ENCODE measurements at places on chromosomes 11 and 22.

DNA sequence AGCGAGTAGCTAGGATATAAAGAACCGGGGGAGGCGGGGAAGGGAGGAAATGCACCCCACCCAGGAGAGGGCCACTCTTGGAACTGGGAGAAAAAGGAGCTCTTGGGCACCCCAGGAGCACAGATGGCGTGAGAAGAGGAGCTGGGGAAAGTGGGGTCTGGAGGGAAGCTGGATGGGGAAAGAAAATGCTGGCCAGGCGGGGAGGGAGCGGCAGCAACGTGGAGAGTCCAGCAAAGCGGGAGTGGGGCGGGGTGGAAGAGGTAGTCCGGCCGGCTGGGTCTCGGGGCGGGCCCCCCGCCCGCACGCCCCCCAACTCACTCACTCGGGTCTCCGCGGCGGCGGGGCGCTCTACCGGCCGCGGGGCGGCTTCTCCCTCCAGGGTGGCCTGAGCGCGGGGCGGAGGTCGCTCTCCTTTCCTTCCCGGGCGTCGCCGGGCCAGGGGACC lies 522 bp downstream of the TOB2 start:
- no peak for DNase-seq

DNA sequence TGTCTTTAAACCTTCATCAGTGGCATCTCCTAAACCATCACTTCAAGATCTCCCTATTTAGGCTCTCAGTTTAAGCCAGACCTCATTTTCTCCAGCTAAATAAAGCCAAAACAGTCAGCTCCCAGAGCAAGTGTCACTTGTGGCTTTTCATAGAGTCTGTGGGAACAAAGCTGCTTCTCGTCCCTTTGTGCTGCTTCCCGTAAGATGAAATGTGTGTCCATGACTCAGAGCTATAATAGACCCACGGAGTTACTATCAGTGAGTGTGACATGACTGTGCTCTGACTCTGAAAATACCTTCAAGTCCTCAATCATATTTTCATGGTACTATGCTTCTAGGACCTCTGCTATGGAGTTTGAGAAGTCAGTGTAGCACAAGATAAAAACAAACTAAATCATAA lies 57.3 kb upstream of the SLN start:
- DNase-seq, result no peak

DNA sequence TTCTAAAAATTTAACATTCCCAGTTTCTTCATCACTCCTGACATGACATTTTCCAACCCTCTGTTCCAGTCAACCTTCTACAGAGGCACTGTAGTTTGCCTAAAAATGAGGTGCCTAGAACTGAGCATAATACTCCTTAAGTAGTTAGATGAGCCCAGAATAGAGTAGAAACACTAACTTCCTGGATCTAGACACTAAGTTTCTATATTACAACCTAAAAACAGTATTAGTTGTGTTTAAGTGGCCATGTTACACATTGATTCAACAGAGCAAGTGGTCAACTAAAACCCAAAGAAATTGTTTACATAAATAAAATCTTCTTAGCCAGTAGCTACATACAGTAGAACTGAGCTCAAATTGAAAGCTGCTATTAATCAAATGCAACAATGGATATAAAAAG lies 1.3 kb downstream of the HPS5 start:
- DNase-seq, result no peak

DNA sequence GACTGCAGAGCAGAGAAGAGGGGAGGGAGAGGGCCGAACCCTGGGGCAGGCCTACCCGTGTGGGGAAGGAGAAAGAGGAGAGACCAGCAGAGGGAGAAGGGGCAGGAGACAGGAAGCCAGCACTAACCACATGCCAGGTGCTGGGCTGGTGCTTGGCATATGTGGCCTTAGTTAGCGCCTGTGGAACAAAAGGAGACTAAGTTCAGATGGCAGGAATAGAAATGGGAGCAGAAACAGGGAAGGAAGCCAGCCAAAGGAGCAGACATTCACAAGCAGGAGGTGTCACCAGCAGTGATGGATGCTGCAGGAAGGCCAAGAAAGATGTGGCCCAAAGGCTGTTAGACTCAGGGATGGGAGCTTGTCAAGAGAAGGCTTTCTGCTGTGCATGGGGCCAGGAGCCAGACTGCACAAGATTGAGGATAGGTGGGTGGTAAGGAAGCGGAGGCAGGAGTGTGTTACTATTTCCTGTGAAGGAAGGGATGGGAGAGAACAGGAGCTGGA lies 26.7 kb downstream of the TREH start:
- DNase-seq, result no peak

- DNase-seq, result no peak
Observed at GRCh38 chr11:100908746-100909145, 220.9 kb downstream of the PGR start.

DNA sequence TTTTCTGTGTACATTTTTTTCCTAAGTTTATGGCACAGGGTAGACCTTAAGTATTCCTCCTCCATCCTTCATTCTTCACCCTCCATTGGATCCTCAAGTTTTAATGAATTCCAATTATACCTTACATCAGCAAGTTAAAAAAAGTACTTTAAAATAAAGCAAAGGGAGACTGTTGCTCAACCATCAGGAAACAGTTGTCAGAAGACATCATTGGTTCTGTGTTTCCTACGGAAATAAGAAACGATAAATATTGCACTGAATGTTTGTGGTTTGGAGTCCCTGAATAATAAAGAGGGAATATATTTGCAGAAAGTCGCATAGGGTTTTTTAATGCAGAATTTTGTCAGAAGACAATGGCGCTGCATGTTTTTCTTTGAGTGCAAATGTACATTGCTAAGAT lies 28.1 kb upstream of the LDHA start:
- DNase-seq, result no peak

- no peak for DNase-seq
Observed at GRCh38 chr11:102347462-102348370, 702 bp downstream of the BIRC2 start.

DNA sequence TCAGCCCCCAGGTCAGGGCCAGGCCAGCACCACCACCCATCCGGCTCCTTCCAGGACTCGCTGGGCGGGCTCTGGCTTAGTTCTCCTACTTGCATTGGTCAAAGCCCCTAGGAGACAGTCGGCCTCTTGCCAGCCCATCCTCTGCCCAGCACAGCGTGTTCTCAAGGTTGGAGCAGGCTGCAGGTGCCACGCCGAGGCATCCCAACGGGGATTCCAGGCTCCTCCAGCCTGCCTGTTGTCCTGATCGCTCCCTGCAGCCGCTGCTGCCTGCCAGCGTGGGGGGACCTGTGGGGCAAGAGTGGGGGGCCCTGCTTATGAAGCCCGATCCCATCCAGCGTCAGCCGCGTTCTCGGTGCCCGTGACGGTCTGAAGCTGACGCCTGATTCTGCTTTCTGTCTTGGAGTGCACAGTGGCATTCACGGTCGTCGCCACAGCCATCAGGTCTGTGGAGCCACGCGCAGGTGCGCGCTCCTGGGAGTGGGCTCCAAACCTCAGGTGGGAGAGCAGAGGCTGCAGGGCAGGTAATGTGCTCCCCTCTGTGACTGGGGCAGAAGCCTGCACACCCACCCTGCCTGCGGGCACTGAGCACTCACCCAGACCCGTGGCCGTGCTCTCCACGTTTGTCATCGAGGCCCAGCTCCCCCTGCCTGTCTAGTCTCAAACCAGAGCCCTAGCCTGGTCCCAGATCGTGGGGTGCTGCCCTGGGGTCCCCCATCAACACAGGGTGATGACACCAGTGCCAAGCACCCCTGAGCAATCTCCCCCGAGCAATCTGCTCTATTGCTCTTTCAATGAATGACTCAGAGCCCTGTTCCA lies 991.6 kb downstream of the BRD1 start:
- DNase-seq, result no peak

- no peak for DNase-seq
Observed at GRCh38 chr11:15843309-15843872, 513.0 kb downstream of the SOX6 start.

- peak; percentile 66 for DNase-seq
Observed at GRCh38 chr22:41301085-41302020, at the start of gene ZC3H7B. ZC3H7B (plus strand) TSS chr22:41301525; CDS start chr22:41320661, 19,136 bp downstream.

- DNase-seq, result no peak
Observed at GRCh38 chr11:2940921-2941821, 12.0 kb upstream of the PHLDA2 start.

DNA sequence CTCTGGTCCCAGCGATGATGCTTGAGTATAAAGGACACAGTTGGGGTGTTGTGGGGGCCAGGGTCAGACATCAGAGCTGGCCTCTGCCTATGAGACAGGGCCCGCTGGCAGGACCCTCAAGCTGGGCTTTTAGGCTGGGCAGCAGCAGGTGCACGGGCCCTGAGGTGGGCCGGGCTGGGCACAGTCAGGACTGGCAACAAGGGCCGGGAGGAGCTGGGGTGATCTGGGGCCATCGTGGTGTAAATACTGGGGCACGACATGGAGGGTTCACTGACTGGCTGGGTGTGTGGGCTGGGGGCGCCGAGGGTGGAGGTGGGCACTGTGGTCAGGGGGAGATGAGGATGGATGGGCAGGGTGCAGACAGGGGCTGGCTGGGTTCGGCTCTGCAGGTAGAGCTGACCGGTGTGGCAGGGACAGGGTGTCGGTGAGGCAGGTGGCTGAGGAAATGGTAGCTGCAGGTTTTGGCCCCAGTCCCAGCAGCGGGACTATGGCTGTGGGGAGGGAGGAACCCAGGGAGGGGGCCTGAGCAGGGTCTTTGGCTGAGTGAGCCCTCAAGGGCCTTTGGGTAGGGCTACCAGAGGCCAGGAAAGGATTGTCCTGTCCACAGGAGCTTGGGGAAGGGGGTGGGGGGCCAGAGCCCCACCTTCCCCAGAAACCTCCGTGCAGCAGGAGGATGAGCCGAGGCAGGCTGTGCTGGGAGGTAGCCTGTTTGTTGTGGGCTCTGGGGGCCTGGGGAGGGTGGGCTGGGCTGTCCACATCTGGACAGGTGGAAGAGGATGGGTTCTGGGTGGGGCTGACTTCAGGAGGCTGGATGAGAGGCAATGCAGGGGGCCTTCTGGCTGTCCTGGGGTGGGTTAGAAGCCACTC lies 81.4 kb downstream of the KCNQ1 start:
- DNase-seq, result no peak

GRCh38 chr22:38455076-38455529 lies at the start of gene KCNJ4:
KCNJ4 (minus strand) TSS chr22:38455199; CDS start chr22:38428132, 27,067 bp downstream.
- no peak for DNase-seq

- DNase-seq, result no peak
Observed at GRCh38 chr11:93213622-93214021, 15.8 kb upstream of the SLC36A4 start.

DNA sequence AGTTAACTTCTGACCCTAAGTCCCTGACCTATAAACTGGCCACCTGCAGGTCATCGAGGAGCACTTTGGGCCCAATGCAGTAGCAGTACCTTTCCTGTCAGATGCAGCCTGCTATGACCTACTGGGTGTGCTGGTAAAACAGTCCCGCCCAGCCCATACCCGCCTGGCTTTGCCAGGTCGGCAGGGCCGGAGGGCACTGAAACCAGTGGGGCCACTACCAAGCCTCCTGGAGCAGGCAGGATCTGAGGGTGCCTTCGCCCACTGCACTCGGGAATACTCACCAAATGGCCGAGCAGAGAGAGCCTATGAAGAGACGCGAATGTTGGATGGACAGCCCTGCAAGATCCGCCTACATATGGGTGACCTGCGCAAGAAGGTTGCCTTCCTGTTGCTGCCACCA lies 4.4 kb downstream of the C11orf42 start:
- no peak for DNase-seq

DNA sequence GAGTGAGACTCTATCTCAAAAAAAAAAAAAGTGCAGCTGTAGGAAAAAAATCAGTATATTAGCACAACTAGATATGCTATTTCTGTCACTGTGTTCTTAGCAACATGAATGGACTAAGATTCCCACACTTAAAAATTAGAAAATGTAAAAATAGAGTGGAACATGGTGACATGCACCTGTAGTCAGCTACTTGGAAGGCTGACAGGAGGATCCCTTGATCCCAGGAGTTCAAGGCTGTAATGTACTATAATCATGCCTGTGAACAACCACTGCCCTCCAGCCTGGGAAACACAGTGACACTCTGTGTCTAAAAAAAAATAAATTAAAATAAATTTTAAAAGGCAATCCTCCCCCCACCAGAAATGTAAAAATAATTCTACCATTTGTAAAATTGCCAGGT lies 29.8 kb downstream of the PICALM start:
- DNase-seq, result no peak

GRCh38 chr11:64865286-64866172 lies 12.9 kb downstream of the EHD1 start:
- DNase-seq, result no peak

DNA sequence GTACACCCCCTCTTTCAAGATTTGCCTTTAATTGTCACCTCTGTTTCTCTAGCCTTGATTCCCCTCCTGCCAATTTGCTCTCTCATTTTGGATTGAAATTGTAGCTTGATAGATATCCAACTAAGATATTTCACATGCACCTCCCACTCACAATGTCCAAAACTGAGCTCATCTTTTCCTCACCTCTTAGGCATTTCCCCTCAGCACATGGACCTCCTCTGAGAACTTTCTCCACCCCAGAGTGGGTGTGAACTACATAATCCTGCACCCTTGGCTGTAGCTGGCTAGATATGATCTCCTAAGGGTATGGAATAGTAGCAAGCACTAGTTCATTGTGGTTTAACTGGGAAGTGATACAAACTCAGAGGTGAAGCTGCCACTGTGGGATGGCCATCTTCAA lies 91.5 kb upstream of the SESN3 start:
- DNase-seq, result no peak

GRCh38 chr11:11532574-11532973 lies 89.2 kb downstream of the GALNT18 start:
- no peak for DNase-seq

DNA sequence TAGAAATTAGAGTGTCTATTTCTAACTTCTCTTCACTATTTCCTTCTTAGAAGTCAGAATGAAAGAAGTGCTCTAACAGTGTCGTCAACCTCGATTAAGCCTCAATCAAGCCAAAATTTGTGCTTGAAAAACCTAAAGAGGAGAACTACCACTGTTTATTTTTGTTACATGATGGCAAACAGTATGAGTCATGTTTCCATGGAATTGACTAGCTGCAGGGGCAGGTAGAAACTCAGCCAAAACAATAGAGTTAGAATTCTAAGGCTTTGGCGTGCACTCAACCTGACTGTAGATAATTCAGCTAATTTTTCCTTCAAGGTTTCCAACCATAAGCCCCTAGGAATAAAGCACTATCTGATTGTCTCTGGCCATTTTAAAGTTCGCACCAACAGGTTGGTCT lies 415.9 kb downstream of the ETS1 start:
- no peak for DNase-seq

DNA sequence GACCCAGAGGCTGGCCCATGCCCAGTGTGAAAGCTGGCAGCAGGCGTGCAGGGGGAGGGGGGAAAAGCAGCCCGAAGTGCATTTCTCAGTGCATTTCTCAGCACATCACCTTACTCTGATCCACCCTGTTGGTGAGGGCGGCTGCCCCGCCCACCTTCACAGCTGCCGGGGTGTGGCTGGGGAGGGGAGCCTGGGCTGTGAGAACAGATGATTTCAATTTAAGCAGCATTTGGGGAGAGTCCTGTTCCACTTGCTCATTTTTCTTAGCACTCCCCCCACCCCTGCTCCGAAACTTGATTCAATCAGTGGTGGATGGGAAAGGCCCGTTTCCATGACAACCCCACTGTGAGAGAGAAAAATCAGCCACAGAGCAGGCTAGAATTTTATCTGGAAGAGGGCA lies 84.8 kb downstream of the SNX19 start:
- DNase-seq, result no peak

GRCh38 chr22:45572444-45572843 lies 69.8 kb downstream of the FBLN1 start:
- DNase-seq, result no peak
